ENCODE measurements at places on chromosomes 3 and 15. TPM values are rescaled to one million over a fixed set of nuclear protein-coding genes. Genes with fewer than 3 reads are reported as not detected.

The CPEB1 gene
- 2.4 TPM for polyA plus RNA-seq

The BCL2A1 gene
- polyA plus RNA-seq: 0.41 TPM

The NR2F2 gene
- 43.0 TPM for polyA plus RNA-seq

The LDHAL6B gene
- not detected for polyA plus RNA-seq

The SLCO2A1 gene
- polyA plus RNA-seq: 17.1 TPM

The IMPG2 gene
- 0.05 TPM for polyA plus RNA-seq

The TMC3 gene
- polyA plus RNA-seq: 0.02 TPM

The DOCK3 gene
- polyA plus RNA-seq: 1.9 TPM

The APH1B gene
- 6.0 TPM for polyA plus RNA-seq

The LNP1 gene
- polyA plus RNA-seq: 4.1 TPM

The TAGLN3 gene
- polyA plus RNA-seq: 0.52 TPM

The GNAT1 gene
- polyA plus RNA-seq: not detected

Data from right cardiac atrium (tissue), 5 donors.